ENCODE measurements at places on chromosomes 12 and 14.
A peak's percentile ranks its signal among the peaks of the same experiment; 100 is the strongest.

DNA sequence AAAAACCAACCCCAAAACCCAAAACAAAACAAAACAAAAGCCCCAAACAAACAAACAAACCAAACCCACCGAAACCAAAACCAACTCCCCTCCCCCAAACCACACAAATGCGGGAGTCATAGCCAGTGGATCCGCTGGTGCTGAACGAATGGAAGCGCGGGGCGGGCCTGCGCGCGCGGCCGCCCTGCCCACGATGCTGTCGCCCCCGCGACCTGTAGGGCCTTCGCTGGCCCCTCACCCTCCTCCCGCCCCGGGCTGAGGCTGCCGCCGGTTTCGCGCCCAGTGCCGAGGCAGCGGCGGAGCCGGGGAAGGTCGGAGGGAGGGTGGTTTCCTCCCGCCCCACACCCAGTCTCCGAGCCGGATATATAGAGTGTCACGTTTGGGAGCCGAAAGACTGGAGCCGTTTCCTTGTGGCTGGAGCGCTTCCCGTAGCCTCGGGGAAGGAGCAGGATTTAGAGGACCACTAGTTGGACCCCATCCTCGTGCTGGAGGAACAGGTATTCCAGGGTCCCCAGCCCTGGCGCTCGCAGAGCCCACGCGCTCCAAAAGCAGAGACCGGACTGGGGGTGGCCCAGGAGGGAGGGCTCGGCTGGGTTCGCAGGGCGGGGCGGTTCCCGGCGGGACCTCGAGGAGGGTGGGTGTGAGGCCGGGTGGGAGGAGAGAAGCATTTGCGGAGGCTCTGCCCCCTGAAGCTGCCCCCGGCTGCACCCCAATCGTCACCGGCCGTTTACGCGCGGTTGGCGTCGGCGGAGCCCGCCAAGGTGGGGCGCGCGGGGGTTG is at the start of gene FAR2:
Gene FAR2 (plus strand): TSS at position 368 of the 780 bp plus-strand sequence. CDS start 121,172 bp downstream, outside the sequence.
- peak; percentile 58 for DNase-seq

DNA sequence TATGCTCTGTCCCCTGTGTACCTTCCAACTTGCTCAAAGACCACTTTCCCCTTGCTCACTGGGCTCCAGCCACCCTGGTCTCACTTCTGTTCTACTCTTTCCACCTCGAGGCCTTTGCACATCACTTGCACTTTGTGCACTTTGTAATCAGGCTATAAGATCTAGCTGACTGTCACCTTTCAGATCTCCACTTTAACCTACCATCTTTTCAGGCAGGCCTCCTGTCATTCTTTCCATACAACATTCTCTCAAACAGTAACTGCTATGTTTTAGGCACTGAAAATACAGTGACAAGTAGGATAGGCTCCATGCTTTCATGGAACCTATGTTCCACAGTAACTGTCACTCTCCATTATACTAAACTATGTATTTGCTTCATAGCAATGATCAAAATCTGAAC is 14.0 kb downstream of the CPM start:
- DNase-seq, result no peak

GRCh38 chr12:29544428-29545101 is 47.1 kb upstream of the OVCH1 start:
- no peak for DNase-seq

DNA sequence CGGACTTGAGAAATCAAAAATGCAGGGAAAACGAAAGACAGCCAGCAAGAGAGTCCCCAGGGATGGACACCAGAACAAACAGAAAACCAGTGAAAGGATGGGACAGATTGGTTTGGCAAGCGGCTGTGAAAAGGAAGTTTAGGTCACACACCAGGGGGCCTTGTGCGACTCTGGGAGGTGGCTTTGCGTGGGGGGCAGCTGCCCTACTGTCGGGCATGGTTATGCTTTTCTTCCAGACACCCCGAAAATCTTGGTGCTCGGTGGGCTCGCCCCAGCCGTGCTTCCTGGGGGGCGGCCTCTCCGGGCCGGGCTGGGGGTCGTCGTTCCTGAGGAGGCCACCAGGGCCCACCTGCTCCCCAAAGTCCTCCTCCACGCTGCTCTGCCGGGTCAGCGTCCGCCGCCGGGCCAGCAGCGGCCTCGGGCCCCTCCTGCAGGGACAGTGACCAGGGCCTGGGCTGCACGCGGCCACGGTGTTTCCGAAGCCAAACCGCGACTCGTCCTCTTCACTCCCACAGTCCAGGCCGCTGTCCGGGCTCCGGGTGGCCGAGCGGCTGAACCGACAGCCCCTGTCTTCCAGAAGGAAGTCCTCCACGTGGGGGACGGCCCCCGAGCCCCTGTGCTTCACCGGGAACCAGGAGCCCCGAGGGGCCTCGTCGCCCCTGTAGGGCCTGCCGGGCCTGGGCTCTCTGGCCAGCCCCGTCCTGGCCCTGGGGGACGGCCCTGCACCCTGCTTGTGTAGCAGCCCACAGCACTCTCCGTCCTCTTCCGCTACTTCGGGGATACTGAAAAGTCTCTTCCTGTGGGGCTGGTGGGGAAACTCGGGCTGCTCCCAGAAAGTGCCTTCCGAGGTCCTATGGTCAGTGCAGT is 86.5 kb downstream of the PIWIL1 start:
- no peak for DNase-seq

- DNase-seq, result peak; percentile 49
These were observed 8.0 kb downstream of the GLIPR1 start for GRCh38 chr12:75488553-75488952.

DNA sequence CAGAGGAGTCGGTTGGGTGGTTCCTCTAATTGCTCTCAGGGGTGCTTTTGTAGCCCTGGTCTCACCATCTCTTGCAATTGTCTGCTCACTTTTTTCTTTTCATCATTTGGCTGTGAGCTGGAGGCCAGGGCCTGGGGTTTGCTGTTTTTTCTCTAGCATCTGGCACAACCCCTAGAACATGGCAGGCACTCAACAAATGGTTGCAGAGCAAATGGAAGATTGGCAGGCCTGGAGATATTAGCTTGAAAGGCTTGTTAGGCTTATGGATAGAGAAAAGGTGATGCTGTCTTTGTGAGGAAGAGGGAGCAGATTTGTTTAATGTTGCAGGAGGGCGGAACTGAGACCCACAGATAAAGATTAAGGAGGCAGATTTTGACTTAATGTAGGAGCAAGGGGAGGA is 47.0 kb downstream of the GALNT8 start:
- DNase-seq, result no peak

DNA sequence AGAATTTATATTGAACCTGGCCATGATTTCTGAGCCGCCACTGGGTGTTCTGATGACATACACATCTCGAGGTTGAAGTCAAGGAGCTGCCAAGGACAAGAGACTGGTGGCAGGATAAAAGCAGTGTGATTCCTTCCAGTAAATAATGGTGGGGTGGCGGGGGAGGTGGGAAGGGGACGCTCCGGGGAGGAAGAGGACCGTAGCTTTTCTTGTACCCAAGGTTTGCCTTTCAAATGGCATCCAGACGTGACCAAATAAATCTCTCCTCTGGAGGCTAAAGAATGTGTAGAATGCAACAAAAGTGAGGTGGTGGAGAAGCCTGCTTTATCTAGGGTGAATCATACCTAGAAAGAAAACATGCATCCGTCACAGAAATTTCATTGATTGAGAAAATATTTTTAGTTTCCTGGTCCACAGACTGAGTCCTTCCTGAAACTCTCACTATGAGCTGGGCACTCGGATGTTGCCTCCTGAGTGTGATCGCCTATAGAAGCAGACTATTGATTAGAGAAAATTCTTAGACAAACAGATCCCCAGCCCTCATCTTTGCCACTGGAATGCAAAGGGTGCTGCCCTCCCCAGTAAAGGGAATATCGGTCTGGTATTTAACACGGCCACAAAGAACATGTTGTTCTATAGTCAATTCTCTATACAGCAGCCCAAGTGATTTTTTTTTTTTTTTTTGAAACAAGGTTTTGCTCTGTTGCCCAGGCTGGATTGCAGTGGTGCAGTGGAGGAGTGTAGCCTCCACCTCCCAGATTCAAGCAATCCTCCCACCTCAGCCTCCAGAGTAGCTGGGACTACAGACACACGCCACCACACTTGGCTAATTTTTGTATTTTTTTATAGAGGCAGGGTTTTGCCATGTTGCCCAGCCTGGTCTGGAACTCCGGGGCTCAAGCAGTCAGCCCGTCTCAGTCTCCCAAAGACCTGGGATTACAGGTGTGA is 112.1 kb downstream of the DPF3 start:
- peak; percentile 91 for DNase-seq

- DNase-seq, result no peak
These were observed 108.2 kb upstream of the MED13L start for GRCh38 chr12:116385486-116386217.

DNA sequence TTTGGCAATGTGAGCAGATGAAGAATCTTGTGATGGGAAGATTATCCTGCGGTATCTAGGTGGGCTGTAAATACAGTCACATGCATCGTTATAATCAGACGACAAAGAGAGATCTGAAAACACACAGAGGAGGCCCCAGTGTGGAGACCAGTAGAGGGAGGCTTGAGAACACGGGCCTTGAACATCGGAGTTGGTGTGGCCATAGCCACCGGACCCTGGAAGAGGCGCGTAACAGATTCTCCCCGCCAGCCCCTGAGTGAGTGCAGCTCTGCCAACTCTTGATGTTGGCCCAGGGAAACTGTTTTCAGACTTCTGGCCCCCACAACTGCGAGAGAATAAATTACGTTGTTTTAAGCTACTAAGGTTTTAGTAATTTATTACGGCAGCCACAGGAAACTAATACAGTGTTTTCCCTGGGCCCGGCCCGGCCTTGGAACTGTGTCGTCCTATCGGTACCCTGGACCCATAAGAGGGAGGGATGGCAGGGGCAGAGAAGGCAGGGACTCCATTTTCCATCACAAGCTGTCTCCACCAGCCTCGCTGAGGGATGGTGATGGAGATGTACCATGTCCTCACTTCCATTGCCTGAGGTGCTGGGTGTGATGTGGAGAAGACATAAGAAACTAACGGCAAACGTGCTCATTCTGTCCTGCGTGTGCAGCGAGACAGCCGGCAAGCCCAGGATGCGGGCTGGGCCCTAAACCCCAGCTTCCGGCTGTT is 91.6 kb downstream of the NTF3 start:
- no peak for DNase-seq

- peak; percentile 85 for DNase-seq
These were observed 5.2 kb downstream of the P2RX4 start for GRCh38 chr12:121214855-121215745.

DNA sequence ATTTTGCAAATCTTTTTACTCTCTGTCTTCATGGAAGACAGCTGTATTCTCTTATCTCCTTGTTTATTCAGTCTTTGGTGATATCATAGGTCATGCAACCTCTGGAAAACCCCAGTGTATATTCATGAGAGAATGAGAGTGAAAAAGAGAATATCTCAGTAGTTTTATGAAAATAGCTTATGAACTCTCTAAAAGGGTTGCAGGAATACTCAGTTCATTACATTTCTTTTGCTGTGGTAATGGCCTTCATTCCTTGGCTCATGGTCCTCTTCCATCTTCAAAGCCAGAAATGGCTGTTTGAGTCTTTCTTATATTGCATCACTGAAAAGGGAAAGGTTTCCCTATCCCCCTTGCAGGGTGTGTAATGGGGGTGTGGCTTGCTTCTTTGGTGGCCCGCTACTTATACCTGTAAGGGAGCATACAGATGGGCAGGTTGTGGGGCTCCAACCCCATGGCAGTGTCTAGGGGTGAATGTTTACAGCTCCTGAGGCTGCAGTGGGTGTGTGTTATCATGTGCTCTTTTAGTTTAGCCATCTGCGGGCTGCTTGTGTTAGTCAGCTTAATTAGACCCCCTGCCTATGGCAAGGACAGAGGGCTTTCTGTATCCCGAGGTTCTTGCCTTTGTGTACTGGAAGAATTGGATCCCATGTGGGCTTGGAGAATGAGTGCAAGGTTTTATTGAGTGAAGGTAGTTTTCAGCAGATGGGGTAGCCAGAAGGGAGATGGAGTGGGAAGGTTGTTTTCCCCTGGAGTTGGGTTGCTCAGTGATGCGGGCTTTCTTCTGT is 150.2 kb downstream of the CCDC91 start:
- peak; percentile 2 for DNase-seq

DNA sequence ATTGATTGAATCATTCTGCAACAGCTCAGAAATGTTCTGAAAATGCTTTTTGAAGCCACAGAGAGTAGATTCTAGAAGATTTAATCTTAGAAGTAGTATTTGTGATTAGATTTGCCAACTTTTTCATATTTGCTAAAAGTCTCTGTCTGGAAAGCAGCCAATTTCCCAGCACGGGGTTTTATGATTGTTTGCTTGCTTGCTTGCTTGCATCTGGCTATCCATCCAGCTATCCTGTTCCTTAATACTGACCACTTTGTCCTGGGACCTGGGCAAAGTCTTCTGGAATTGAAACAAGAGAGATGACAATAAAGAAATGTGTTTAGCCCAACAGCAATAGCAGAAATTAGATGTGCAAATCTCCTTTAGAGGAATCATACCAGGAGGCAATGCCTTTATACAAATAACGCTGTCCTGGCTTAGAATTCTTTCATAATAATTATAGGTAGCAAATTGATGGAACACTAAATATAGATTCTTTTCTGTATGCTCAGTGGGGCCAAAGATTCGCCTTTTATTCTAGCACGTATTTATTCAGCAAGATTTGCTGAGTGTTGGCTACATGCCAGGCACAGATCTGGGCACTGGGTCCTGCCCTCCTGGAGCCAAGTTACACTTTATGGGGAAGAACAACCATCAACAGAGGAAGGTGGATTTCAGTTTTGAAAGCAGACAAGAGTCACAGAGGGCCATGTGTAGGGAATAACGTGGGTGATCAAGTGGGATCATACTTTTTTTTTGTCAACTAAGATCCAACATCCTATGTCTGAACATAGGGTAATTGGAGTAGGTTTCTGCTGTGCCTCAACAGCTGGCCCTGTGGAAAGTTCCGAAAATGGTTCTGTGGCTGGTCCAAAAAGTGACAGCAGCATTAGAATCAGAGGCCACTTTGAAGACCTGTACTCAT is 25.3 kb downstream of the MYBPC1 start:
- DNase-seq, result no peak

GRCh38 chr12:46982629-46983392 is 96.6 kb upstream of the PCED1B start:
- DNase-seq, result no peak

DNA sequence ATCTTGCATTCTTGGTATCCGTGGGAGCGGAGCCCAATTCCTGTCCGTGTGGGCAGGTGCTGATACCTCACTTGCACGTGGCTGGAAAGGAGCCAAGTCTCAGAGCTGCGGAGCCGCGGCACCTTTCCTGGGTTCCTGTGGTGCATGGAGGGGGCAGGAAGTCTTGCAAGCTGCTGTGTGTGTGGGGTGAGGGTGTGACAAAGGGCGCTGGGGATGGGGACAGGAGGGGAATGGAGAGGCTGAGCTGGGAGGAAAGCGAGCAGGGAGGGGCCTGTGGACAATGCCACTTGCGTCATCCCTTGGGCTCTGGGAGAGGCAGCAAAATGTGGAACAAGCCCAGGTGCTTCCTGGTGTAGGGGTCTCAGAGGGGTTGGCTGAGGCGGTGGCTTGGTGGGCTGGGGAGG is 86.7 kb downstream of the CALM1 start:
- DNase-seq, result no peak

All from fibroblast of skin of right biceps (primary cell).